ENCODE measurements at places on chromosomes 11 and 22. TPM values are rescaled to one million over a fixed set of nuclear protein-coding genes. Genes with fewer than 3 reads are reported as not detected.

GRCh38 chr22:22955866-22956535 is 68.4 kb downstream of the IGLL5 start:
- peak; percentile 53 for DNase-seq

DNA sequence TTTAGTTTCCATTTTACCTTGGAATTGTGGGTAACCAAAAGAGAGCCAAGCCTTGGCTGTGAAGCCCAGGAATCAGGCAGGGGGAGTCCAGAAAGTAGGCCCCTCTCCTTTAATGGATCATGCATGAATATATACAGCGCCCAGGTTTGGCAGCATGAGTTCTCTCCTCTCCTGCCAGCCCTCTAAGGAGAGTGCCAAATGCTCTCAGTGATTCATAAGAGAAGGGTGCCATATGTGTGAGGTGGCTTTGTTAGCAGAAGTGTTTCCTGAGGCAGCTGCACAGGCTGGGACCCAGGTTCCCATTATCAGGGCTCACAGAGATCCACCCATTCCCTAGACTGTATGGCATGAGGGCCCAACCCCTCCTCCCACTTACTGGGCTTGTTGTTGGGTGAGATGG is 52.3 kb upstream of the SCUBE2 start:
- DNase-seq: no peak

DNA sequence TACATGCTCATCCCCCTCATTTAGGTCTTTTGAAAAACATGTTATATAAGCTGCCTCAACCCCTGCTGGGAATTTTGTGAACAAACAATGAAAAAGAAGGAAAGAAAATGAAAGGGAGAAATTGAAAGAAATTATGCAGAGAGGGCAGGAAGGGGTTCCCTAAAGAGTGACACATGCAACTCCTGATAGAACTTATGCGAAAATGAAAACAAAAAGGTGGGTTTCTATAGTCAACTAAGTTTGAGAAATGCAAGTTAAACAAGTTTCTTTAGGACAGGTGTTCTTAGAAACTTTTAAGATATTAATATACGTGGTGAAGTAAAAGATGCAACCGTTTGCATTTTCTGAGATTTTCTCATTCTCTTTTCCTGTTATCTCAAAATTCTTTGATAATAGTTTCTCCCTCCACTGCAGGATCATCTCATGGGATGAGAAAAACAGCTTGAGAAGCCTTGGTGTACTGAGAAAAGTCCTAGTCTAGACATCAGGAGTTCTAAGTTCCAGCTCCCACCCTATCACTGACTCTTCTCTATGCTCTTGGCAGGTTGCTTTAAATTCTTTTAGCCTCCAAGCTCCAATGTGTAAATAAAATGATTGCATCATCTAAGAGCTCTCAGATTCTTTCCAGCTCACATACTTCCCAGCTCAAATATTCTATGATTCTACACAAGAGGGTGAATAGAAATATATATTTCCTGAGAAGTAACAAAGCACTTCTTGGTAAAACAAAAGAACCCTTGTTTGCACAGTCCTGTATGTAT is 109.2 kb downstream of the FAM76B start:
- DNase-seq: no peak

DNA sequence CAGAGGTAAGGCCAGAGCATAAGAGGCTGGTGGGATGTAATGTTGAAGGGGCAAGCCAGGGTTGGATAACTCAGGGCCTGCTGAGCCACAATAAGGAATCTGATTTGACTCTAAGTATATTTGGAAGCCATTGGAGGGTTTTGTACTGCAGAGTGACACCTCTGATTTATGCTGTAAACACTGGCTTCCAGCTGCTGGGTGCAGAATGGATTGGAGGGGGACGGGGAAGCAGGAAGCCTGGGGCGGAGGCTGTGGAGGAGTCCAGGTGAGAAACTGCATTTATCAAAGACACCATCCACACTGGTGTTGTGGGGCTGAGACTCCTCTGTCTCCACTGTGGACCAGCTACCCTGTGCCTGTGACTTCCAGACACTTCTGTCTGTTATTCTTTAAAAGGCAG is 26.8 kb downstream of the MIAT start:
- no peak for DNase-seq

BTG4 gene
- total RNA-seq: not detected
